Activated CD8-positive, alpha-beta memory T cell treated with anti-CD3 and anti-CD28 coated beads for 24 hours (primary cell): ENCODE measurements at places on chromosomes 5 and 9.

DNA sequence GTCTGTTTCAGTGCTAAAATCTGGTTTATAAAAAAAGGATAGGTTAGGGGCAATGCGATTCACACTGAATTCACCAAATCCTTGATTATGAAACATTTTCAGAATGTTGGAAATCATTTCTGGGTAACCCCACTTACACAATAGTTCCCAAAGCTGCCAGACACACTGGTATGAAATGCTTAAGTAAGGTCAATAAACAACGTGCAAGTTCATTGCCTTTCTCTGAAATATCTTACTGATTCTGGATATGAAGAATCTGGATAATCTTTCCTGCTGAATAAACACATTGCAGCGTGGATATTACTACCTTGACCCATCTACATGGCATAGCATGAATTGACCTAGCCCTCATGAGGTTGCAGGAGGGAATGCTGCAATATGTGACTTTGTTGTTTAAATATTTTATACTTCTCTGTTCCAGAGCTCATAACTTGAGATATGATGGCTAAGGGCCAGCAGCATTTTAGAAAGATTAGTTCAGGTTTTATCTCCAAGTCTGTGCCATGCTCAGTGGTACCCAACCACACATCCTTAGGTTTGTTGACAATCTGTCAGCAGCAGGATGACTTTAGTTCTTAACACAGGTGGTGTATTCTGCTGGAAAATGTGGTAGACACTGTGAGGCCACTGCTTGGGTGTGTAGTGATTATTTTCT lies 121.0 kb downstream of the NREP start:
- DNase-seq = no peak

GRCh38 chr9:74348777-74349176 lies 148.4 kb upstream of the RORB start:
- DNase-seq = no peak

DNA sequence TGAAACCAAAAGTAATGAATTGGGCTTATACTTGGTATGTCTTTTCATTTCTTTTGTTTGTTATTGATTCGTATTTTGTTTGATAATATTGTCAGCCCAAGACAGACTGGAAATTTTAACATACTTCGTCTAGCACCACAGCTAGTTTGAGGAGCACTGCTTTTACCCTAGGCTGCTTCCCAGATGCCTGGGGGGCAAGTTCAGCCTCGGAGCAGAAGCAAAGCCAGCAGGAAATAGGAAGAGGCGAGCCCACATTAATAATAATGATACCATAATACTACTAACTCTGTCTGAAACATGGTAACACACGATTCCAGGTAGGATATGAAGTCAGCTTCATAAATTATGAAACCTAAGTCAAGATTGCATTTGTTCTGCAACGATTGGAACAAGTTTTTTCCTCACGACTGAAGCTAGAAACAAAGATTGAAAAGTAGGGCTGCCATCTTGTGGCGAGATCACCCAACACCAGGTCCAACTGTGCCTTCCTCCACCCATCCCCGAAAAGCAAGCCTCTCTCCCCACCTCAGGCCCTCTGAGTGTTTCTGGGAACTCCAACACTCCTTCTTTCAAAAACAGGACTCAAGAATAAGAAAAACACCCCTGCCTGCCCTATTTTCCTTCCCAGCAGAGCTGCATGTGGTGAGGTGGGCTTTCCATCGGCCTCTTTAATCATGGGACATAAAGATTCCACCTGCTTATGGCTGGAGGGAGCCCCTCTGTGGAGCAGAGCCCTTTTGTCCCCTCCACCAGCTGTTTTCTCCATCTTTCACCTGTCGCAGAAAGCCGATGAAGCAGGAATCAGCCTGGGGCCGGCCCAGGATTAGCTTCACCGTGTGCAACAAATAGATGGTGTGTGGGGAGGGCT lies 236.4 kb downstream of the CAAP1 start:
- no peak for DNase-seq

- DNase-seq = no peak
Observed at GRCh38 chr5:126587551-126588390, 7.2 kb downstream of the ALDH7A1 start.

DNA sequence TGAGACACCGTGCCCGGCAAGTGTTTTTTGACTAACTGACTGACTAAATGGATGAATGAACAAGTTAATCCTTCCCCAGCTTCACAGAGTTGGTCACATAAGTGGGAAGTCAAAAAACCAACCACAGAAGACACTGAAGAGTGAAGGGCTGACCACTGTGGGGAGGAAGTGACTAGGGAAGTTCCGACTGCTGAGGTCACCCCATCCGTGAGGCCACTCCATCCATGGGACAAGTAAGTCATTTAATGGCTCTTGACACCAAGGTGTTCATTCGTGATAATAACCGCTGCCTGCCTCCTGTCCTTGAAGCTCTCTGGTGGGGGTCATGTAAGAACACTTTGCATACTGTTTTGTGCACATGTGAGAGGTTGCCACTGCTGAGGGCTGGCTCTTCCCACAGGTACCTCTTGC lies 22.2 kb upstream of the CXCL14 start:
- DNase-seq = no peak

DNA sequence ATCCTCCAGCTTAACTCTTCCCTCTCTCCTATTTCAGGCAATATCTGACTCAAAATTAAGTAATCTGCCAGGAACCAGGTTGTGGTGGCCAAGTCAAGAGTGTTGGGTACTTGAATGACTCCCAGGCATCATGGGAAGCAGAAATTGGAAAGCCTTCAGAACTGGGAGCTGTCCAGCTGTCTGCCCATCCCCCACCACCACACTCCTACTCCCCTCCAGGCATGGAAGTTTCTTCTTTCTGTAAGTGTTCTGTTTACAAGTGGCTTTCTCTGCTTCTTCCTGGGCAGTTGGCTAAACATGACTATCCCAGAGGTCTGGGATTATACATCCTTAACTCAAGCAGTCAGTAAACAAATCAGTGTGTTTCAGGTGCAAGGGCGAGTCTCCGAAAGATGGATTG lies 14.6 kb upstream of the PBX3 start:
- no peak for DNase-seq

- no peak for DNase-seq
Observed at GRCh38 chr5:115627295-115627865, 1.5 kb upstream of the TMED7 start.

DNA sequence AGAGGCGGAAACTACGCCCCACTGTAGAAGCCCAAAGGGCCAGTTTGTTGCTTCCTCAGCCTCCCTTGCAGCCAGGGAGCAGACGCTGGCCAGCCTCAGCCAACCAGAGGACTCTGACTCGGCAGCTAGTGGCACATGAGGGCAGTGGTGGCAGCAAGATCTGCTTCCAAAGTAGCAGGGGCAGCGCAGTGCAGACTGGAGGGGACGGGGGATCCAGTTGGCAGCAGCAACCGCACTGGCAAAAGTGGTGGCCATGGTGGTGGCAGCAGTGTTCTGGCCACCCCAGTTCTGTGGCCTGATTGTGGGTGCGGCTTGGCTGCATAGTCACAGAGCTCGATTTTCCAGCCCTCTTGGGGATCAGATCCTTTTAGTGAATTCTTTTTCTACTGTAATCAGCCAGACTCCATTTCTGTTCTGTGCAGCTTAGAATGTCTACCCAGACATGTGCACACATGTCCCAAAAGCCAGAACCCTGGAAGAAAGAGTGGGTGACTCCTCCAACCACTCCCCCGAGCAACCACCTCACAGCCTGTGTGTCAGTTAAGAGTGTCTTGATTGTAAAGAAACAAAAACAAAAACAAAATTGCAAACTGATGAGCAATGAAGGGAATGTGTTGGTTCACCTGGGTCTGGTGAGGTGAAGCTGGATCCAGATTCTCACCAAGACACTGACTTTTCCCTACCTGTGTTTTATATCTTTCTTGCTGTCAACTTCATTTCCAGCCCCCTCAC lies 11.0 kb upstream of the ZBTB43 start:
- DNase-seq = peak; percentile 30

DNA sequence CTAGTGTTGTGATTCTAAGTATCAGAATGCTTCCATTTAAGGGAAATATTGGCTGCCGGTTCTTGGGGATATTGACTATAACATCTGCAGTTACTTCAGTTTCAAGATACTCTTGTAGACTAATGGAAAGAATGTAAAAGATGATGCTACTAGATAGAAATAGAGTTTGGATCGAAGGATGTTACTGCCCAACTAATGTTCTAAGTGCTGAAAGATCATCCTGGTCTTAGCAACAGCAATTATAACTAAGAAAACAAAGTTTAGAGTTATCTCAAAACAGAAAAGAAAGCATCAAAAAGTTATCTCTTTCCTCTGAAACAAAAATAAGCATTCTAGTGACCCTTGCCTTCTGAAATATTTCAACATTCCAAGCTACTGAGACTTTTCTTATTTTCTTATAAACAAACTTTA lies 49.9 kb downstream of the ITGA1 start:
- no peak for DNase-seq

GRCh38 chr5:126805063-126805462 lies 28.1 kb downstream of the LMNB1 start:
- no peak for DNase-seq

GRCh38 chr5:141476132-141476911 lies 556 bp downstream of the PCDHGC3 start:
- DNase-seq = no peak

- DNase-seq = no peak
Observed at GRCh38 chr5:179201986-179202385, 141.8 kb downstream of the ZNF354C start.

GRCh38 chr9:125626187-125626586 lies 80.8 kb downstream of the MAPKAP1 start:
- DNase-seq = no peak
